Suppressor macrophage (primary cell): ENCODE measurements at places on chromosomes 6 and 20.

DNA sequence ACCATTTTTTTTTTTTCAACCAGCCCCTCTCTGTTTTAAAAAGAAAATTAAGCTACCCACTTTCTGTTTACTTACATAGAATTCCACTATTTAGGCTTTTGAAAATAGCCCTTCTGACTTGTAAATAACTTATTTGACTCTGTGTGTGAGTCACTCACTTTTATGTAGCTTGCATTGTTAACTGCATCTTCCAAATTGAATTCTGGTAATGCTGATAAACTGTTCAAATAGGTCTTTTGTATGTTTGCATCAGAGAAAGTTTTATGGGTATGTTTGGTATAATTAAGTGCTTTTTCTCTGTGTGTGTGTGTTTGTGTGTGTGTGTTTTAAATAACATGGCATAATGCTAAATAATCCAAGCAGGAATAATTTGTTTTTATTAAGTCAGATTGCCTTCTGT is 360.1 kb downstream of the PLCB1 start:
- no peak for DNase-seq

GRCh38 chr20:2006452-2007361 is 12.8 kb upstream of the PDYN start:
- peak; percentile 72 for DNase-seq

DNA sequence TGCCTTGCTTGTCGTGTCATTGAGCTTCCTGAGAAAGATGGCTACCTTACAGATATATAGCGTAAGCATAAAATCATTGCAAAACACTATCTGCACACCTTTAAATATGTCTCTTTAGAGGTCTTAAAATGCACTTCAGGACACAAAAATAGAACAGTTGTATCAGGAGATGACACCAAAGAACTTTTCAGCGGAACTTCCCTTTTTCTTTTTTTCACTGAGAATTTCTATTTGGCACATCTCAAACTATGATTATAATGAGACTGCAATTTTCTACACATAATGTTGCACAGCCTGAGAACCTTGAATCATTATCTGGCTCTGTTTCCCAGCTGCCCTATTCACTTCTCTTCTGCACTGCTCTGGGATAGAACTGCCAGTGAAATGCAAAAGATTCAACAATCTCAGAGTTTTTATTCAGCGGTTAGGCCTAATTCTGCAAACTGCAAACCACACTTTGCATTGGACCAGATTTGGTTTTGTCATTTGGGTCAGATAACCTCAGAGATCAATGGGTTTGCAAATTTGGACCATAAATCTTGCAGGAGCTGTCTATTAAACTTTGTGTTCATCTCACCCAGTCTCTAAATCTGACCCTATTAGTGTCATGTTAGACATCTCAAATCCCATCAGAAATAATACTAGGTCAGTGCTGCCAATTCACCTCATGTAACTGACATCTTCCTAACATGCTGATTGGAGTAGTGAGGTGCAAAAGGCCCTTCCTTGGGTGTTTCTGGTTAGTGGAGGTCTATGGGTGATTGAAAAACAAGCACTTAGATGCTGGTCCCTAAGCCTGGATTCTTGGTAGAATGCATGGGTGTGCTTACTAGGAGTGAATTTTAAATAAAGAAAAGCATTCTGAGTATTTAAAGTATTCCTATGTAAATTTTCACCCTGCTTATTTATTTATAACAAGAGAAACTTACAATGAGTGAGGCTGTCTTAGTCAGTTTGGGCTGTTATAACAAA is 382.7 kb downstream of the UTRN start:
- DNase-seq = peak; percentile 47

- peak; percentile 94 for DNase-seq
Measured at GRCh38 chr6:134178161-134179044, 126.0 kb upstream of the SLC2A12 start.

- no peak for DNase-seq
Measured at GRCh38 chr20:11401988-11402387, 515.7 kb upstream of the BTBD3 start.

DNA sequence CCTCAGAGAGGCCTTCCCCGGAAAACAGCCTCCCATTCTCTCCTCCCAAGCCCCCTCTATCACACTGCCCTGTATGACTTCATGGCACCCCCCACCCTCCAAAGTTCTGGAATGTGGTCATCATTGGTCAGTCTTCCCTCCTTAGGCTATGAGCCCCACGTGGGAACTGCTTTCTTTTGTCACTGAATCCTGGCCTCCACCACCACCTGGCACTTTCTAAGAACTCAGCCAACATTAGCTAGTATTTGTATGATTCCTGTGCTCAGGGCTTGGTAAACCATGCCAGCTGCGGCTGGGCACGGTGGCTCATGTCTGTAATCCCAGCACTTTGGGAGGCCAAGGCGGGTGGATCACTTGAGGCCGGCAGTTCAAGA is 8.4 kb upstream of the E2F1 start:
- no peak for DNase-seq

DNA sequence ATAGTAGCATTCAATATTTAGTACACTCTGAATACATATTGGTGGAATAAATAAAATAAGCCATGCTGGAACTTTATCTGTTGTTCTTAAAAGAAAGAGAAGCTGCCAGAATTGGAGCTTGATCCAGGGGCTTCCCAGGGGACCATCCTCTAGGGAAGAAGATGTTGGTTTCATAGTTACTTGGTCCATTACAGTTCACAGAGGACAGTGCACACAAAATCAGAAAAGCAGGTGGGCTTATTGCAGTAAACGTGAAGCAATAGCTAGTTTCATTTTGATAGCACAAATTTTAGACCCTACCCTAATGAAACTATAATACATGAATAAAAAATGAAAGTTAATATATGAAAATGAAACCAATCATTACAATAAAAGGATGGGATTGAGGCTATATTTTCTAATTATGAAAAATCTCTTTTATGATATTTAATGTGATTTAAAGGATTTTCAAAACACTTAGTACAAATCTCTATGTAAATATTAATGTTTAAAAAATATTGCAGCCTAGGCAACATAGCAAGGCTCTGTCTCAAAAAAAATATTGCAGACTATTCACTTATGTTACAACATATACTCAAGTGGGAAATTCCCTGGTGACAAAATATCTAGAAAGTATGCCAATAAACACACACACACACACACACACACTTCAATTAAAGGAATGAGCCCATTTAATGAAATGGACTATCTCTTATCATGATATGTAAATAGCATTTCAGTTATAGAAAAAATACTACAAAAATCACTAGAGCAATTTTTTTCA is 227.0 kb upstream of the MARCKS start:
- DNase-seq = peak; percentile 82

DNA sequence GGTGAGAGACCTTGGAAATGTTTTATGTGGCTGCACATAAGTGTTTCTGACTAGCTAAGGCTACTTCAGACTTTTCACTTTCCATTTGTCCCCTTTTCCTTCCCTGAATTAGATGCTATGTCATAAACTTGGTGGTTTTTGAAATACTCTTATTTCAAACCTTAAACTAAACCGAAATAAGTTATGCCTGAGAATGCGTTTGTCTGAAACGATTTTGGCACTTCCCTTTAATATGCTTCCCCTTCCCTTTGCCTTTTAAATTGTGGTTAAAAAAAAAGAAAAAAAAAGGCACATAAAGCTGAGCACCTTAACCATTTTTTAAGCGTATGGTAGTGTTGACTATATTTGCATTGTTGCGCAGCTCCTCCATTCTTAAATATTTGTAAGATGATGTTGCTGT is 14.3 kb downstream of the ZNF451 start:
- no peak for DNase-seq

- peak; percentile 11 for DNase-seq
Measured at GRCh38 chr6:29602564-29603361, 17.8 kb downstream of the OR2H2 start.

DNA sequence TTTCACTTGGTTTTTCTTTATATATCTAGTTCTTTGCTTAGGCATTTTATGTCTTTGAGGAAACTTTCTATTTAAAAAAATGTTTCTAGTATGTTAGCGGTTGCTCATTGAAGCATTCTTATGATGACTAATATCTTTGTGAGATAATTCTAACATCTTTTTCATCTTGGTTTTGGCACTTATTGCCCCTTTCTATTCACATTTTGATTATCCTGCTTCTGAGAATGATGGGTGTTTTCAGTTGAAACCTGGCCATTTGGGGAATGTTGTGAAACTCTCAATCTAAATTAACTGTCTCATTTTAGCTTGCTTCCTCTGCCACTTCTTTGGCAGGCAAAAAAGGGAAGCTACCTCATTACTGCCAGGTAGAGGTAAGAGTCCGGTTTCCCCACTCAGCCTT is 683.1 kb downstream of the DOK5 start:
- no peak for DNase-seq

DNA sequence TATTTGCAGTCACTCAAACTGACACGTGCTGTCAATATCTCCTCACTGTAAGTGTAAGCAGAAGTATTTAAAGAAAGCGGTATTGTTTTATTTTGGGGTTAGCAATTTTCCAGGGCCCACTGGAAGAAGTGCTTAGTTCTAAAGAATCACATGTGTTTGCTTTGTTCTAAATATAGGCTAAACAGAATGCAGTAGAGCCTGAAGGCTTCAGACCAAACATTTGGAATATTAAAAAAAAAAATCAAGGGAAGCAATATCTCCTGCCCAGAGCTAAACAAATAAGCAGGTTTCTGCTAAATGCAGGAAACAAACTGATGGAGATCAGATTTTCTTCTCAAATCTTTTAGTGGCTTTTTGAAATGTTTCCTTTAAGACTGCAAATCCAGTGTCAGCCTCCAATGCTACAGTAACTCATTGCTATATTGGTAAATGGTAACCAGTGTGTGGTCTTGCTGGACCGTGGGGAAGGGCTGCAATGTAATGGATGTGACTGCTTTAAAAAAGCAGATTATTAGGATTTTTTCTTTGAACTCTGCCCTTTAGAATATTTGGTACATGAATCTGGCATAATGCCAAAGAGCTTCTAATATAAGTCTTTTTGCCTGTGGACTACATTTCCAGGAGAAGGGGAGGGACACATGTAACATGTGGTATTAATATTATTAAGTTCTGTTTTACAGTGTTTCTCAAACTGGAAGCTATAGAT is 317.1 kb upstream of the FERMT1 start:
- DNase-seq = no peak

- DNase-seq = no peak
Measured at GRCh38 chr6:124671324-124671723, 290.9 kb upstream of the RNF217 start.

DNA sequence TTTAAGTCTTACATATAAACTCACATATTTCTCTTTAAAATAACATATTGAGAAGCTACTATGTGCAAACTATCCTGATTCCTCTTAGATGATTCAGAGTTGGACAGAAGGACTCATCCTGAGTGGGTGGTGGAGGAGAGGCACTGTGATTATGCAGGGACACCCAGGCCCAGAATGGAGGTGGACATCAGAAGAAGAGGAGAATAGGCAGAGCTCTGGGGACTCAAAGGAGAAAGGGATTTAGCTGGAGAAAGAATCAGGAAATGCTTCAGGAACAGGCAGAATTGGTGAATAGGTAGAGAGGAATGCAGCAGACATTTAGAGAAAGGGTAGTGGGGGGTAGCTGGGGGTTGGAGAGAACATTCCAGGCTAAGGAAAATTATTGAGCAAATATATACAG is 17.4 kb downstream of the RCAN2 start:
- DNase-seq = no peak

DNA sequence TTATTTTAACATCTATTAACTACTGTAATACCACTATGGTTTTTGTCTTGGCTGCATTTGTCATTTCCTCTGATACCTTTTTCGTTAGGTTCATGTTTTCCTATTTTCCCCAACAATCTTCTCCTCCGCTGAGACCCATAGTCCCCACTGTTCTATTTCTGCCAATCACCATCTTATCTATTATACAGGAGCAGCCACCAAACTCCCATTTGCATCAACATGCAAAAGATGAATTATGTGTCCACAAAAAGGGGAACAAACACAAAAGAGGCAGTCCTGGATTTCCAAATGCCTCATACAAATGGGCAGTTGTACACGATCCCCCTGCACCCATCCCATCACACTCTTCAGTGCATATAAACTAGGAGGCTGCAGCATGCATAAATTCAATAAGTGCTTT is 121.7 kb upstream of the MYLIP start:
- peak; percentile 13 for DNase-seq

DNA sequence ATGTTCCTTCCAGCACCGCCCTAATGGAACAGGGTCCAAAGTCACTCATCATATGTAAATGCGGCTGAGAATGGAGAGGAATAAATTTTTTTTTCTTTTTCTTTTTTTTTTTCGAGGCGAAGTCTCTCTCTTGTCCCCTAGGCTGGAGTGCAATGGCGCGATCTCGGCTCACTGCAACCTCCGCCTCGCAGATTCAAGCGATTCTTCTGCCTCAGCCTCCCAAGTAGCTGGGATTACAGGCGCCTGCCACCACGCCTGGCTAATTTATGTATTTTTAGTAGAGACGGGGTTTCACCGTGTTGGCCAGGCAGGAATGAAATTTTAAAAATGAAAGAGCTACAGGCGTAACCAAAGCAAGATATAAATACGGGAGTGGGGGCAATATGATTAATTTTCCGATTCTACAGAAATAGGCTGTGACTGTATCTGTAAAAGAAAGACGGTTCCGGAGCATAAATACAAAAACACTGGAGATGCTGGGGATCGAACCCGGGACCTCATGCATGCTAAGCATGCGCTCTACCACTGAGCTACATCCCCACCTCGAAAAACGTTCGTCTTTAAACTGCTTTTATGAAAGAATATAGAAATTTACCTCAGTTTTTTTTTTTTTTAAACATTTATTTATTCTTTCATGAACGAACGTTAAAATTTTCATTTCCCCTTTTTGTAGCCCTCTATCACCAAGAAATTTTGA is 132.2 kb downstream of the GPX5 start:
- DNase-seq = peak; percentile 59

- DNase-seq = no peak
Measured at GRCh38 chr20:46488451-46488850, 24.9 kb downstream of the ZNF334 start.

- DNase-seq = no peak
Measured at GRCh38 chr6:127182501-127182900, 64.0 kb downstream of the RSPO3 start.

DNA sequence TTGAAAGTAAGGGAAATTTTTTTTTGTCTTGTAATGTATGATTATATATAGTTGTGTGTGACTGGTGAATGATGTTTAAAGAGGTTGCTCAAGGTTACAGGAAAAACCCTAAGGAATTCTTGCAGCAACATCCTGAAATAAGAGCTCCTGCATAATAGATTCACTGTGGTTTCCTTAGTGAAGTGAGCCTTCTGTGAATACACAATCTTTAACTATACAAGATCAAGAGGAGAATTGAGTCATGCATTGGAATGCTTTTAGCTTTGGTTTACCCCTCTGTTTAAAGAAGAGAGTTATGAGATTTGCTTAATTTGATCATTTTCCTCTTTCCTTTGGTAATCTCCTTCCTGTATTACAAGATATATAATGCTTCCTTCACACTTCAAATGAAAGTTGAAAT is 141.6 kb upstream of the EYA4 start:
- DNase-seq = no peak

DNA sequence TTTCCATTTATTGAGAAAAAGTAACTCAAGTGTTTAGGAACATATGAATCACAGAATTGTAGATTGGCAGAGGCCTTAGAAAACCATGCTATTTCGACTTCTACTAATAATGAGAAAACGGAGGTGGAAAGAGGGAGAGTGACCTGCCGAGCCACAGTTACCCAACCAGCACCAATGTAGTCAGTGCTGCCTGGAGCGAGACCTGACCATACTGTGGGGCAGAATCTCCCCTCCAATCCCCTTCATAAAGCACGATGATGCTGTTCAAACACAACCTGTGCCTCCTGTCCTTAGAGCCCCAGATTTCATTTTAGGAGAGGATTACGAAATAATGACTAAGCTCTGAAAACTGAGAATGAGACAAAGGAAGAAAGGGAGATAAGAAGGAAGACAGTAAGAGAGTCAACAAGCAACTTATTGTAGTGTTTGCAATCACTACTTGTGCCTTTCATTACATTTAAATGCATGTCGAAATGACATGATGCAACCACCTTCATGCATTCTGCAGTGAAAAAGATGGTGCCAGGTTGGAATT is 70.6 kb downstream of the ATXN1 start:
- peak; percentile 42 for DNase-seq
